ENCODE measurements at places on chromosomes 11 and 22.

DNA sequence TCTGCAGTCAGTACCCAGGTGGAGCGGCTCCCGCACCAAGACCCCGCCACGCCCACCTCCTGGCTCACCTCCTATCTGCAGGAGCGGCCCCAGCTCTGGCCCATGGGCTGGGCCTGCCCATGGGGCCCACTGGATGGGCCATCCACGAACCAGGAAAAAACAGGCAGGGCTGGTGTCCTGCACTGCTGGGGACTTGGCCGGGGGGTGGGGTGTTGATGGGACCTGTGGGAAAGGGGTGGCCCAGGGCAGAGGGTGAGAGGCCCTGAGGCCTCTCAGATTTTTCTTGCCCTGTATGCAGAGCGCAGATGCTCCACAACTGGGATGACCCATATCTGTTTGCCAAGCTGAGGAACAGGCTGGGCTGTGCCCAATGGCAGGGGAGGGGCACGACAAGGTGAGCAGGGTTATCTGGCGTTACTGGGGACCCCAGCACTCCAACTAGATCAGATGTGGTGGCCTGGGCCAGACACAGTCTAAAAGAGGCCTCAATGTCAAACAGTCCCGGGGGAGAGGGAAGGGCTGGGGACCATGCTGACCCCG, 2.7 kb upstream of the PIM3 start:
- DNase-seq, result no peak

- no peak for DNase-seq
Measured at GRCh38 chr11:2271327-2272227, 1.2 kb upstream of the ASCL2 start.

DNA sequence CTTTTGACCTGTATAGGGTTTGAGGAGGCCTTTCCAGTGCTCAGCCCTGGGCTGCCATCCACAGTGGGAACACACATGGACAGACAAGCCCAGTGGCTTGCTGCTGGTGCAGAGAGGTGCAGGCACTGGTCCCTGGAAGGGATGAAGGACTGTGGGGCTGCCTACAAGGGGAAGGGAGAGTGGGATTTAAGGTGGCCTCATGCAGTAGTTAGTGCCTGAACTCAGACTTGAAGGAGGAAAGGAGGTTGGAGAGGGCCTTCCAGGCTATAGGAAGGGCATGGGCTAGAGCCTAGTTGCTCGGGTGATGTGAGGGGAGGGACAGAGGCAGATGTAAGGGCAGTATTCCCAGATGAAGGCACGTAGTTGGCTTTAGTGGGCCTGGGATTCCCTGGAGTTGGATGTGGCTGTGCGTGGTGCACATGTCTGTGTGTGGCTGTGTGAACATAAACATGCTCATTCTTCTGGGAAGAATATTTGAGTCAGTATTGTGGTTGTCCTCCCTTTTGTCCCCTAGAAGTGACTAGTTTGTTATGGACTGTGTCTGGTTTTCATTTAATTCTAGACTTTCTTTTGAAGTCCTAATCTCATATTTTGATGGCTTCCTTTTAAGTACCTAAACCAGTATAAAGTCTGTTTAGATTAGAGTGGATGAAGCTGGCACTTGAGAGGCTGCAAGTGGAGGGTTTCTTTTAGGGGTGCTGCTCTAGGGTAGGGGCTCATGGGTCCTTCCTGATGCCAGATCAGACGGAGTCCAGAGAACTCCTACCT, 18.4 kb downstream of the YDJC start:
- no peak for DNase-seq

DNA sequence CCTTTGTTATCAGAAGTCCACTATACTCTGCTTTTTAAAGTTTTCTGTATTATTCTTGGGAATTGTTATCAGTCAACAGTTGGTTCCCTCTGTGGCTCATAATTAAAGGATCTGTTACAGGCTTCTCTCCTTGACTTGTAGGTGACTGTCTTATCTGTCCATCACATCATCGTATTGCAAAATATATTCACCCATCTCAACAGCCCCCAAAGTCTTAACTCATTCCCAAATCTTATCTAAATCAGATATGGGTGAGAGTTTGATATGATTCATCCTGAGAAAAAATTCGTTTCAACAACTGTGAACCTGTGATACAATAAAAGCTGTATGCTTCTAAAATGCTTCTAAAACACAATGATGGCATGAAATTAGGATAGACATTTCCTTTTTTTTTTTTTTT, 1245.6 kb upstream of the RAG2 start:
- DNase-seq, result no peak

- DNase-seq, result no peak
Measured at GRCh38 chr11:73162196-73162740, 20.1 kb upstream of the FCHSD2 start.

- no peak for DNase-seq
Measured at GRCh38 chr22:20025401-20026203, 4.7 kb downstream of the TANGO2 start.

- DNase-seq, result peak; percentile 73
Measured at GRCh38 chr22:31630331-31631329, 31.4 kb downstream of the PISD start.

GRCh38 chr22:17965538-17966402, 58.6 kb downstream of the MICAL3 start:
- no peak for DNase-seq

- no peak for DNase-seq
Measured at GRCh38 chr11:124225471-124225870, 15.4 kb upstream of the OR8G1 start.

- DNase-seq, result no peak
Measured at GRCh38 chr11:112453601-112454577, 193.2 kb upstream of the PLET1 start.

DNA sequence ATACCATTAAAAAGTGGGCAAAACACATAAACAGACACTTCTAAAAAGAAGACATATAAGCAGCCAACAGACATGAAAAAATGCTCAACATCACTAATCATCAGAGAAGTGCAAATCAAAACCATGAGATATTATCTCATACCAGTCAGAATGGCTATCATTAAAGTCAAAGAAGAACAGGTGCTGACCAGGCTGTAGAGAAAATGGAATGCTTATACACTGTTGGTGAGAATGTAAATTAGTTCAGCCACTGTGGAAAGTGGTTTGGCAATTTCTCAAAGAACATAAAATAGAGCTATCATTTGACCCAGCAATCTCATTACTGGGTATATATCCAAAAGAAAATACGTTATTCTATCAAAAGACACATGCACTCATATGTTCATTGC, 13.5 kb downstream of the OR2AT4 start:
- DNase-seq, result no peak

GRCh38 chr11:67606093-67606491, 644 bp upstream of the NDUFV1 start:
- DNase-seq, result no peak

GRCh38 chr11:122241566-122241965, 125.6 kb upstream of the BLID start:
- DNase-seq, result no peak

DNA sequence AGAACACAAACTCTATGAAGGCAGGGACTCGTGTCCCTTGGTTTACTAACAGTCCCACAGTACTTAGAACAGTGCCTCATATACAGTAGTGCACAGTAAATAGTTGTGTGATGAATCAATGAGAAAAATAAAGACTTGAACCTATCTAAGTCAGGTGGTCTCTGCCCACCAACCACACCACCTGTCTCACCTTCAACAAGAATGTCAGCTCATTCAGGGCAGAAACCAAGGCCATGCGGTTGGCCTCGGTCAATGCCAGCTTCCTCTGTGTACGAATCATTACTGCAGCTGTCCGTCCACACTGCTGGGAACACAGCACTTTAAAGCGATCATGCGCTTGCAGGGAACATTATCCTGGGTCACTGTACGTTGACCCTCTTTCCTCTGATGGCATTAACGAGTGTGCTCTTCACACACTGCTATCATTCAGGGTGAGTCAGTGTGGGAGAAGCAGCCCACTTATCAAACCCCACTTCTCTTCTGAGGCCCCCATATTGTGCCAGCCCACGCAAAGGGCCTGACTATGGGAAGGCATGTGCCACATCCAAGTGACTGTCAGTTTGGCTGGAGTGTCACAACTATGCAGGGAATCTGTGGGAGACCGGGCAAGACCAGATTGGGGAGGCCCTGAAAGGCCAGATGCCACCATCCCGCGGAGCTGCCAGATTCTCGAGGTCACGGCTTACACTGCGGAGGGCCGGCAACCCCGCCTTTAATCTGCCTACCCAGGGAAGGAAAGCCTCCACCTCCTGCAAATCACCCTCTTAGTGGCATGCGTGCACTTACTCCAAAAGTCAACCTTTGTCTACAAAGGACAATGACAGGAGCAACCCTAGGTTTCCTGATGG, 36.1 kb downstream of the LARGE1 start:
- no peak for DNase-seq

DNA sequence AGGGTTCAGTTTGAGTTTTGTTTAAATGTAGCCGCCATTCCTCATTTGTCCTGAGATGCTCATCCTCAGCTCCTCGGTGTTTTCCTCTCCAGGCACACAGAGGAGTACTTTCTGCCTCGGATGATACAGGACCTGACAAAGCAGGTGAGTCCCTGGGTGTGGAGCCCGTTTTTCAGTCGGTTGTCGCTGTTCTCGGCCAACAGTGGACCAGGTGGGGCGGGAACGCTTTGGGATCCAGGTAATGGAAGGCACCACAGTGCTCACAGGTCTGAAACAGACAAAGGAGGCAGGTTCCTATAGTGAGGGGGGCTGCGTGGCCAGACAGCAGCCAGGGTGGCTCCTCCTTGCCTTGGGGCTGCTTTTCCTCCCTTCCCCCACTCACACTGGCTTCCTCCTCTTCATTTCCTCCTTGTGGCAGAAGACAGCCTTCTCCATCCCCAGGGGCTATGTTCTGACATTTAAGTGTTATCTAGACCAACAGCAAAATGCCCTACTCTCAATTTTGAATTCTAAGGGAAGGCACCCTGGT, 19.4 kb downstream of the NADSYN1 start:
- DNase-seq, result no peak

- no peak for DNase-seq
Measured at GRCh38 chr11:23211221-23211620, 350.9 kb upstream of the CCDC179 start.

- DNase-seq, result no peak
Measured at GRCh38 chr22:43885786-43886185, 6.0 kb downstream of the PNPLA5 start.

DNA sequence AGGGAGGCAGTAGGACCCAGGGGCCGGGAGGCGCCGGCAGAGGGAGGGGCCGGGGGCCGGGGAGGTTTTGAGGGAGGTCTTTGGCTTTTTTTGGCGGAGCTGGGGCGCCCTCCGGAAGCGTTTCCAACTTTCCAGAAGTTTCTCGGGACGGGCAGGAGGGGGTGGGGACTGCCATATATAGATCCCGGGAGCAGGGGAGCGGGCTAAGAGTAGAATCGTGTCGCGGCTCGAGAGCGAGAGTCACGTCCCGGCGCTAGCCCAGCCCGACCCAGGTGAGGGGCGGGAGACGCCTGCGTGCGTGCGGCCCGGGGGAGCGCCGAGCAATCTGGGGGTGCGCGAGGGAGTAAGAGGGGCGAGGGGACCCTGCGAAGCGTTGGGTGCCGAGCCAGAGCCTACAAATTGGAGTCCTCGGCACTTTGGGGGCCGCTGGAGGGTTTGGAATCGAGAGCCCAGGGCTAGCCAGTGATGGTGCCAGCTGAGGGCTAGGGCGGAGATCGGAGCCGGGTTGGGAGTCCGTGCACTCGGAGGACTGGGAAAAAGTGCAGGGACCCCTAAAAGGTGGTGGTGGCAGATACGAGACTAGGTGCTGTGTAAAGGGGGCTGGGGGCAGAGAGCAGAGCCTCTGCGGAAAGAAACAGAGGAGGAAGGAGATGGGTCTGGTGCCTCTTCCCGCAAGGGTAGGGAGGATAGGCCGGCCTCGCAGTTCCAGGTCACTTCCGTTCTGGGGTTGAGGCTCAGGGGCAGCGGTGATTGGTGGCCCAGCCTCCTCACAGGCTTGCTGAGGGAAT, at the start of gene SERPINH1:
Gene SERPINH1 (plus strand): TSS at position 206 of the 788 bp plus-strand sequence. CDS start 4,097 bp downstream, outside the sequence.
- peak; percentile 47 for DNase-seq

DNA sequence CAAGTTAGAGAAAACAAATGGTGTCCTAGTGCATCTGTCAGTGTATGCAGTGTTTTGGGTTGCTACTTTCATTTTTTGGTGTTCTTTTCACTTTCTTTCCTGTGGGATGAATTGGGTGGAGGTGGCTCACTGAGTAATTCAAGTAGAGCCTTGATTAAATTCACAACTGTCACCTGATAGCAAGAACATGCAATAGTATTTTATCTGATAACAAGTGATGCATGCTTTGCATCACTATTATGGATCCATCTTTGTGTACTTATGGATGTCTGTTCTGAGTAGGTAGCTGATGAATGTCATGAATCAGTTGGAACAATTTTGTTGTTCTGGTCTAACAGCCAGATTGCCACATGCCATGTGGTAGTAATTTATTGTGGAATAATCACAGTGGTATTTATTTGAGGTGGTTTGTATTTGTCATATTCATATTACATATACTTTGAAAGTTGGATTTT, 87.5 kb downstream of the DDX10 start:
- no peak for DNase-seq

- DNase-seq, result no peak
Measured at GRCh38 chr11:86136538-86136937, 67.7 kb upstream of the PICALM start.

DNA sequence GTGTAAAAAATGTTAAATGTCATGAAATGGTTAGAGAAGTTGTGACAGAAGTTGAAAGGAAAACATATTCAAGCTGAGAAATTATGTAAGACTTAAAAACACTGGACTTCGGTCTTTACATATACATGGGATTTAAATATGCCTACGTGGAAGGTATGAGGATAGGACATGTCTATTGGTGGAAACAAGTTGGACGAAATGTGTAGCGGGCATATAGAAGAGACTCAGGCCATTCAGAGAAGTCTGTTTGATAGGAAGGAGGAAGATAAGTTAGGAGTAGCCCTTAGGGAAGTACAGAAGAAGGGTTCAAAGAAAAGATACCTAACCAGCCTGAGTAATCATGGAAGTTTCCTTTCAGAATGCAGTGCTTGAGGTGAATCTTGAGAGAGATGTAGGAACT, 14.7 kb downstream of the CADM1 start:
- DNase-seq, result no peak

GRCh38 chr11:91243051-91243450, 981.6 kb upstream of the FAT3 start:
- DNase-seq, result no peak

- no peak for DNase-seq
Measured at GRCh38 chr11:86164106-86164505, 80.4 kb upstream of the EED start.

- no peak for DNase-seq
Measured at GRCh38 chr11:43984519-43985385, 42.3 kb downstream of the C11orf96 start.

- no peak for DNase-seq
Measured at GRCh38 chr11:134511255-134511654, 99.2 kb upstream of the B3GAT1 start.

DNA sequence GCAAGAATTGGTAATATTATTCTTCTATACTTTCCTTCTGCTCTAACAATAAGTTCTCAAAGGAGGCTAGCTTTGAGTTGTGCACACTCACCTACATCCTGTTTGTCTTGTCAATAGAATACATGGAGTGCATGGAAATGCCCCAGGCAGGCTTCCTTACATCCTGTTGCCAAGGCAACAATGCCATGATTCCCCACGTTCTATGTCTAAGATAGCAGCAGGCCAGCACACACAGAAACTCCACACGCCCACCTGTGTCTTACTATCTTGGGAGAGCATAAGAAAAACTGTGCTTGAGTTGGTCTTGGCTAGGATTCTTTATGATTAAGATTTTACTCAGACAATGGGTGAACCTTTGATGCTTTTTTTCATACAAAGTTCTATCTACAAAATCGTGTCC, 379.2 kb downstream of the AASDHPPT start:
- no peak for DNase-seq

All from stimulated activated CD4-positive, alpha-beta T cell treated with anti-CD3 and anti-CD28 coated beads, Interleukin-15, amount 100 ng/mL, for 1 hour (primary cell).